Liver (tissue), 10 donors: ENCODE measurements at places on chromosomes 11 and 22. TPM values are rescaled to one million over a fixed set of nuclear protein-coding genes. Genes with fewer than 3 reads are reported as not detected.
A peak's percentile ranks its signal among the peaks of the same experiment; 100 is the strongest.

DDI1 gene
- not detected for total RNA-seq

- no peak for DNase-seq
Measured at GRCh38 chr11:16098526-16099205, 257.7 kb downstream of the SOX6 start.

GRCh38 chr11:34052608-34053160 lies 1.2 kb downstream of the CAPRIN1 start:
- DNase-seq: peak; percentile 51

- no peak for DNase-seq
Measured at GRCh38 chr11:120337355-120338106, 1.3 kb downstream of the ARHGEF12 start.

NXPE1 gene
- total RNA-seq: not detected

DNA sequence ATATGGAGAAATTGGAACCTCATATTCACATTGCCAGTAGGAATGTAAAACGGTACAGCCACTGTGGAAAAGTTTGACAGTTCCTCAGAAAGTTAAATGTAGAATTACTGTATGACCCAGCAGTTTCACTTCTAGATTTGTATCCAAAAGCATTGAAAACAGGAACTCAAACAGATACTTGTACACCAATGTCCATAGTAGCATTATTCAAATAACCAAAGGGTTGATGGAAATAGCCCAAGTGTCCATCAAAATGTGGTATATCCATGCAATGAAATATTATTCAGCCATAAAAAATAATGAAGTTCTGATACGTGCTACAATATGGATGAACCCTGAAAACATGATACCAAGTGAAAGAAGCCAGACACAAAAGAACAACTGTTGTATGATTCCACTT lies 17.8 kb downstream of the PRRG4 start:
- DNase-seq: no peak

USP2 gene
- total RNA-seq: 4.4 TPM

A4GALT gene
- total RNA-seq: 8.2 TPM

DNA sequence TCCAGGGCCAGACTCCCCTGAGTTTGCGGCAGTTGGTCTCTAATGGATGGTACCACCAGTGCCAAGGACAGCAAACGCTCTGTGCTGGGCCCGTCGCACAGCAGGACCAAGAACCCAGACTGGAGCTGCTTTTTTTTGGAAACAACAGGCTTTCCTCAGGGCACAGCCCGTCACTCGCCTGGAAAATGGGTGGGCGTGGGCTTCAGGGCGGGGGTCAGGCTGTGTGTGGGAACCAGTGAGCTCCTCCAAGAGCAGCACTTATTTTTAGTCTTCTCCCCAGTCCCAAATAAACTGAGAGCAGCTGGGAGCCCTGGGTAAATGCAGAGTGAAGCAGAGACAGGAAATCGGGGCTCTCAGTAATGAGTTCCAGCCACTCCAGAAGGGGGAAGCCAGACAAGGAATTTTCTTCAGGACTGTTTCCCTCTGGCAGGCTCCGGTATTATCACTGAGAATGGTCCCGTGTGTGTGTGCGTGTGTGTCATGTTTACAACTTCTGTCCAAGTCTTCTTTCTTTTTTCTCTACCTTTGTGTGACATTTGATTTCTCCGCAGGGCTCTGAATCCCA lies 63.0 kb downstream of the PPFIBP2 start:
- no peak for DNase-seq

PIWIL4 gene
- 0.75 TPM for total RNA-seq

GRCh38 chr22:49209452-49210195 lies 618.0 kb downstream of the BRD1 start:
- DNase-seq: peak; percentile 77

DNA sequence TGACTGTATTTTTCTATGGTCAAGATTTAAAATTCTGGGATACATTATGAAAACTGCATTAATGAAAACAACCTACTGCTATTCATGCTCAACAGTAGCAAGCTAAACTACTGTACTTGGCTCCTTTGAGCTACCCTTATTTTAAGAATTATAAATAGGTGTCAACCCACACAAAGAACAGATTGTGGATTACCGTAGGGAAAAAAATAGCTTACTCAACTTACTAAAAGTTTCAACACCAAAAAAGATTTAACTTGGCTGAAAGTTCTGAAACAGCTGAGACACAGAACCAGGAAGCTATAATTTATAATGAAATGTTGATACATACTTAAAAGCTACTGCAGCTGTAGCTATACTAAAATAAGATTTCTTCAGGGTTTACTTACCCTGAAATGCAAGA lies 10.1 kb downstream of the LIN7C start:
- DNase-seq: no peak

- DNase-seq: no peak
Measured at GRCh38 chr22:20868025-20868962, 9.5 kb downstream of the SNAP29 start.

GRCh38 chr22:47373648-47374272 lies 611.3 kb downstream of the TBC1D22A start:
- no peak for DNase-seq

PKDREJ gene
- total RNA-seq: 0.05 TPM

DNA sequence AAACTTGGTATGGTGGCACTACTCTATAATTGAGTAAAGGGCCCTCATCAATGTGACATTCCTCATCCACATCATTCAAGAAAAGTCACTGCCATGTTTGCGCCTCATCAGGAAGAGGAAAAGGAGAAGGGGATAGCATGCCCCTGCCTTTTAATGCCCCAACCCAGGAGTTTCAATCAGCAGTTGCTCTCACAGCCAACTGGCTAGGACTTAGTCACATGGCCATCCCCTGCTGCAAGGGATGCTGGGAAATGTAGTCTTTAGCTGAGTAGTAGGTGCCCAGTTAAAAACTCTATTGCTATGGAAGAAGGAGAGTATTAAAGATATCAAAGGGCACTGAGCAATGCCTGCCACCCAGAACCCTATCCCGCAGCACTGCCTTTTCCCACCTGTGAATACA lies 10.9 kb upstream of the CCND1 start:
- DNase-seq: no peak

DNA sequence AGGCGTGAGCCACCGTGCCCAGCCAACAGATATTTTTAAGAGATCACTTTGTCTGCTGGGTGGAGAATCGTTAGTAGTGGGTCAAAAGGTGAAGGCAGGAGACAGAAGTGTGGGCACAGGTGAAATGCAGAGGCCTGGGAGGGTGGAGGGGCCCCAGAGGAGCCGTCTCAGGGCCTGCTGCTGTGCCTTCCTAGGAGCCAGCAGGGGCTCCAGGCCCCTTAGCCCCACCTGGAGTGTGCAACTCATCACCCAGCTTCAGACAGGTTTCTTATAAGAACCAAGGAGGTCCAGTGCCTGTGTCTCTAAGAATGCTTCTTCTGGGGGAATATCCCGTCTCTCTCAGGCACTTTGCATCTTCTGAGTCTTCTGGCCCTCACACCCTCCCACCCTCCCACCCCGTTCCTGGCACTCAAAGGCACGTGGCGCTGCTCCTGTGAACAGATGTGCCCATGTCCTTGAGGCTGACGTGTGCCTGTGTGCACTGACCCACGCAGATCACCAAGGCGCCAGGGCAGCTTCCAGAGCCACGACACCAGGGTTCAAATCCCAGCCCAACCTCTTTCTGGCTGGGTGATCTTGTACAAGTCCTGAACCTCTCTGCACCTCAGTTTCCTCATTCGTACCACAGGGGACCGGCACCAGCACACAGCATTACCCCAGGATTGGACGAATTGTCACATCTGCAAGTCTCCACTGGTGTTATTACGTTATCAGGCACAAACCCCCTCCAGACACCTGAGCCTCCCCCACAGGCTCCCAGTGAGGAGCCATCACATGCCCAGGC lies 3.4 kb downstream of the ARSA start:
- DNase-seq: no peak

TBX10 gene
- not detected for total RNA-seq

DDTL gene
- 9.5 TPM for total RNA-seq

- peak; percentile 56 for DNase-seq
Measured at GRCh38 chr11:10395166-10395897, 59.7 kb upstream of the AMPD3 start.

DNA sequence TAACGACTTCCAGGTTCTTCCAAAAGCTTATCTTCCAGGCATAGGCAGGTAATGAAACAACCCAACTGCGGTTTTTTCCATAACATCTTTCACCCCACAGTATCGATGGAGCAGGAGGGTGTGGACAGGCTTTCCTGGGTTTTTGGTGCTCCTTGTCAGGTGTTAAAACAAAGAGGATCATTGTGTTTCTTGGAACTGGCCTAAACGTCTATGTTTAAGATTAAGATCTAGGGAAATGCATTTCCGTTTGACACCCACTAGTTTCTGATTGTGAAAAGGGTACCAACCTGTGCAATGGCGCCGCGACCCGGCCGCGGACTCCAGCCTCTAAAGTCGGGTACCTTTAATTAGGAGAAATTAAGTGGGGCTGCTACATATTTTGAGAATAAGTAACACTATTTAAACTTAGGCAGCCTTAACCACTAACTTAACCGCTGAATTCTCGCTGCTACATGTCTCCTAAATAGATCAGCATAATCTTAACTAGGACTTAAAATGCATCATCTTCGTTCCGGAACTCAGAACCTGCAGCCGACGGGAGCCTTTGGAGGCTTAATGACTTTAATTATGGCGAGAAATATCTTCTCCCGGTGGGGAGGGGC lies 31.5 kb downstream of the C22orf31 start:
- no peak for DNase-seq

DNA sequence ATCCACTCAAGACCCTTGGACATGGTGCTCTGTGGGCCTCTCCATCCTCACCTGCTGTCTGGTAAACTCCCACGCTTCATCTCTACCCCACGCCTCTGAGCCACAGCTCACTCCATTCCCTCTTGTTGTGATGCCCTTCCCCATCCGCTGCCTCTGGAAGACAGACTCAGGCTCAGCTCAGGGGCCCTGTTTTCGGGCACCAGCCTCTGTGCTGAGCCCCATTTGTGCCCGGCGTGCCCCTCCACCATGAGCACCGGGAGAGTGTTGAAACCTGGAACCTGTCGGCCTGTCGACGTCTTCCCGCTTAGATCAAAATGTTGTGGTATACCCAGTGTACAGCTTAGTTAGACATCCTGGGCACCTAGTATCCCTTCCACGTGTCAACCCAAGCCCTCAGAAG lies 6.5 kb upstream of the SCUBE1 start:
- DNase-seq: no peak

- no peak for DNase-seq
Measured at GRCh38 chr22:40247976-40248375, 70.3 kb downstream of the TNRC6B start.

DEFB131B gene
- total RNA-seq: not detected

GRCh38 chr22:48393885-48394284 lies 1433.8 kb downstream of the BRD1 start:
- no peak for DNase-seq

DNA sequence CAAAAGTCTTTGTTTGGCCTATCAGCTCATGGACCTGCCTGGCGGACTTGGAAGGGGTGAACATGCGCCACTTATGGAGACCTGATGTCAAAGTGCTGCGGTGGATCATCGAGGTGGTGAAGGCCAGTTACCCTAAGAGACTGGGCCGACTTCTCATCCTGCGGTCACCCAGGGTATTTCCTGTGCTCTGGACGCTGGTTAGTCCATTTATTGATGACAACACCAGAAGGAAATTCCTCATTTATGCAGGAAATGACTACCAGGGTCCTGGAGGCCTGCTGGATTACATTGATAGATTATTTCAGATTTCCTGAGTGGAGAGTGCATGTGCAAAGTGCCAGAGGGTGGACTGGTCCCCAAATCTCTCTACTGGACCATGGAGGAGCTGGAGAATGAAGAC lies 17.9 kb downstream of the ALKBH3 start:
- no peak for DNase-seq

GRCh38 chr22:17366830-17367229 lies 2.4 kb upstream of the CECR2 start:
- DNase-seq: peak; percentile 49

CASTOR1 gene
- total RNA-seq: 1.8 TPM

DNA sequence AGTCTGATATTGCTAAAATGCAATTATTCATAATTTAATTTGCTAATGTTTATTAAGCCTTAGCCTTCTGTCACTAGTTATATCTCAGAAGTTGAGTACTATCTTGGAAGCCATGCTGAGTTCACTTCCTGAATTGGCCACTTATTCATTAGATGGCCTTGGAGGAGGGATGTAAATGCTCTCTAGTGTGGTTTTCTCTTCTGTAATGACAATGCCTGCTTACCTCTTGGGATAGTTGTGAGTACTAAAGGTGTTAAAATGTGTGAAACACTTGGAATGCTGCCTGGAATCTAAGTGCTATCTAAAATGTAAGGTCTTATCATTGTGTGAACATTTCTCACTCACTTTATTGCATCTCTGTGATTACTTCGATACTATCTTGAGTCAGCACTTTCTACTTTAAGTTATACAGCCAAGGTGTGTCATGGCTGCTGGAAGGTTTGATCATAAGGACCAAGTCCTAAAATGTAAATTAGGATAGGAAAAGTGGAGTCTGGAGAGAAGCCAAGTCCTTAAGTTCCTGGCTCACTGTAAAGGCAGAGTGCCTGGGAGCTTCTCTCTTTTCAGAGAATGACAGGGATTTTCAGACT lies 12.4 kb downstream of the GLYATL2 start:
- no peak for DNase-seq

DNA sequence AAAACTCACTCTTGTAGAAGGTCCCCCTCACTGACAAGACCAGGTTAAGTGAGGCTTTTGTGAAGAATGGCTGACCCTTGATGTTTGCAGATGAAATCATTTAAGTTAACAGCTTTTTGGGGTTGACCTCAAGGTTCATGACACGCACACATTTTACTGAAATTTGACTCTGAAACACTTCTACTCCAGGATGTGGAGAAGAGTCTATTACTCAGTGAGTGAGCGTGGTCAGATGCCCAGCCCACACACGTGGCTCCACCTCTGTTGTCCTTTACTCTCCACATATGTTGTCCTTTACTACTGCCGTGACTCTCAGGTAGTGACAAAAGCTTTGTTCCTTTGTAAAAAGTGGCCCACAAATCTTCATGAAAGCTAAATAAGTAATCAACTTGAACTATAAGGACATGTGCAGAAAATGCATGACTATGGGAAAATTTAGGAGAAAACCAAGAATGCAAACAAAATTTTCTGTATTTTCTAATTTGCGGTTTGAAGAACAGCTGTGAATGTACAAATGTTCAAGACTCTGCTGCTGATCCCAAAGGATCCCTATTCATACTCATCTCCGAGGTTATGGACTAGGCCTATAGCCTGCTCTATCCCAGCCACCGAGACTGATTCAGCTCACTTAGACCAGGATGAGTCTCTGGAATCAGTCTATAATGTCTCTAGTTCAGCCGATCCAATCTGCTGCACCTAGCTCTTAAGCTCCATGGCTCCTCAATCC lies 22.4 kb downstream of the XRRA1 start:
- DNase-seq: no peak

- peak; percentile 17 for DNase-seq
Measured at GRCh38 chr22:49004484-49005399, 822.9 kb downstream of the BRD1 start.

- no peak for DNase-seq
Measured at GRCh38 chr11:76781807-76782530, 1.2 kb upstream of the TSKU start.

NAGA gene
- 33.9 TPM for total RNA-seq

MRGPRX4 gene
- total RNA-seq: not detected

DNA sequence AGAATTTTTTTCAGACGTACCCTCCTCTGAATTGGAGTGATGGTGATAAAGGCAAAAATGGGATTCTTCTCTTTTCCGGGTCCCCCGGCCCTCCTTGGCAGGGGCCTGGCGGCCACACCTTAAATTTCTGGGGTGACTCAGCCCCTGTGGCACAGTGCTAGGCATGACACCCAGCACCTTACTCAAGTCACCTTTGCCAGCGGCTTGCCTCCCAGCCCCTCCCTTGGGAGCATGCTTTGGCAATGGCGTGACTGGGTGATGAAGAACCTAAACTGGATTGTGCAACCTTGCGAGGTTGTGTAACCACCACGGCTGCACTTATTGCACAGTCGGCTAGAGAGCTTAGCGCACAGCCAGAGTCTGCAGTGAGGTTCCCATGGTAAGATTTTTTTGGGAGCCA lies 16.2 kb upstream of the LDLRAD3 start:
- DNase-seq: peak; percentile 46
